ENCODE measurements at places on chromosomes 6 and 20. TPM values are rescaled to one million over a fixed set of nuclear protein-coding genes. Genes with fewer than 3 reads are reported as not detected.

Gene ADAM33
- total RNA-seq = not detected

Gene SMOC2
- not detected for total RNA-seq

Gene LPA
- total RNA-seq = not detected

Gene DEFB132
- total RNA-seq = not detected

Gene OLIG3
- total RNA-seq = 0.10 TPM

GRCh38 chr6:4941782-4942672 lies 61.8 kb downstream of the RPP40 start:
- H3K4me3 ChIP-seq = no peak overlapping the region
- peaks cover 36% of the 10 kb centered on the region for H3K4me1 ChIP-seq
- peaks cover 11% of the 10 kb centered on the region for H3K36me3 ChIP-seq

GRCh38 chr20:5674176-5674660 lies 76.0 kb upstream of the SHLD1 start:
- H3K4me1 ChIP-seq = peaks cover 10% of the 10 kb centered on the region
- peak; percentile 8 for DNase-seq
- H3K4me3 ChIP-seq = no peak overlapping the region
- H3K27me3 ChIP-seq = no peaks in the 10 kb centered on the region
- peak overlapping the region; percentile 51 for H3K27ac ChIP-seq
- no peaks in the 10 kb centered on the region for H3K36me3 ChIP-seq

GRCh38 chr20:57676589-57677583 lies 32.9 kb downstream of the PMEPA1 start:
- H3K4me3 ChIP-seq = no peak overlapping the region
- no peaks in the 10 kb centered on the region for H3K27me3 ChIP-seq
- no peak overlapping the region for H3K27ac ChIP-seq

DNA sequence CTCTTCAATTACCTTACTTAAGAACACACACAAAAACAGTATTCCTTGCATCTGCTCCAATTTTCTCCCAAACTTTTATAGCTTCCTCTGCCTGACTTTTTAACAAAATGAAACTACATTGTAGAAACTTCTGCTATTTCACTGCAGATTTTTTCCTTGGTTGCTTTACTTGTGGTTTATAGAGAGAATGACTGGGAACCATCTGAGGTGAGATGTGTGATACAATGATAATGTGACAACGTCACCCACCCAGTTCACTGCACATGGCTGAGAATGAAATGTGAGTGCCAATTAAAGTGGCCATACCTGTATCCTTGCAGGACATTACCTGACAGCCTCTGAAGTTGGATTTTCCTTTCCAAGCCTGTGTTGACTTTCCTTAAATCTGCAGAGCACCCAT lies 258.4 kb downstream of the CD83 start:
- peaks cover 9% of the 10 kb centered on the region for H3K27me3 ChIP-seq
- peaks cover 3% of the 10 kb centered on the region for H3K36me3 ChIP-seq
- peaks cover 30% of the 10 kb centered on the region for H3K4me1 ChIP-seq
- no peak overlapping the region for H3K4me3 ChIP-seq

DNA sequence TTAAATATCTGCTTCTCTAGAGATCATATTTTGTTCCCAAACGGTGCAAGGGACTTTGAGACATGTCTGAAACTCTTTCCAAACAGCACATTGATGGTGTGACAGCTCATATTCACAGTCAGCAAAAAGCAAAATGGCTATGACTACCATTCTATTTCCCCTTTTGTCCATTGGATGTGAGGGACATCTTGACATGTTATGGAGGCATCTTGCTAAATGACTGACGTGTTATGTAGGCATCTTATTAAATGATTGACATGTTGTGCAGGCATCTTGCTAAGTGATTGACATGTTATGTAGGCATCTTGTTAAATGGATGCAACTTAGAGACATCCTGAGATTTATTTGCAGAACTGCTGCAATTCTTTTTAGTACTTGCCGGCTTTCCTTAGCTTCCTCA lies 255.8 kb downstream of the DLL1 start:
- no peaks in the 10 kb centered on the region for H3K36me3 ChIP-seq
- no peaks in the 10 kb centered on the region for H3K27me3 ChIP-seq
- no peak for DNase-seq
- H3K4me3 ChIP-seq = no peak overlapping the region
- no peak overlapping the region for H3K27ac ChIP-seq

DNA sequence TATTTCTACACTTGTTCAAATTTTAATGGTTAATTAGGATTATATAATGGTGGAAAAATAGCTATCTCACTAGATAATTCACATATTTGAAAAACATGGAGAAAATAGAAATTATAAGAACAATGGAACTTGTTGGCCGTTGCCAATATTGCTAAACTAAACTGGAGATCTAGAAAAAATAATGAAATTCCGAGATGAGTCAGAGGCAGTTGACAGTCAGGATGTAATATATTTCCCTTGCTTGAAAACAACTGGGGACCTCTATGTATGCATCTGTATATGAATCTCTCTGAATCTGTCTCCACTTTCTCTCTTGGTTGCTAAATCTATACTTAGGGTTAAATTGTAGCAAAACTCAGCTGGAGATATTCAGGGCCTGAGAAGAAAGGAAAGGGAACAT lies 1108.2 kb upstream of the GJE1 start:
- H3K27ac ChIP-seq = no peak overlapping the region
- no peaks in the 10 kb centered on the region for H3K36me3 ChIP-seq
- no peak overlapping the region for H3K4me3 ChIP-seq
- no peak for DNase-seq
- no peaks in the 10 kb centered on the region for H3K27me3 ChIP-seq

DNA sequence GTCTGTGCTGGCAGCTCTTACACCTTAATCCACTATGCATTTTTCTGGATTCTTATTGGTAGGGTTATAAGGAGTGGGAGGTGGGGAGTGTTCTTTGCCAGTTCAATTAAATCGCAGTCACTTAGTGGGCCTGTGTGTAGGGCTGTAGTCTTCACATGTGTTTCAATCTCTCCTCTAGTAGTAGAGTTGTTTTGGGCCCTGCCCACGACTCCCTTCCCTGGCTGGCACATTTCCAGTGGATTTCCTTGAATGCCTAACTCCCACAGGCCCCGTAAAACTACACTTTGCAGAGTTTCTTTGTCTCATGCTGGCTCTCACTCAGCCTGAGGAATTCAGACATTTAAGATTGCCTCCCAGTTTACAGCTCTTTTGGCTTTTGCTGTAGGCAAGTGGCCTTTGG lies 414.0 kb upstream of the OPRM1 start:
- no peaks in the 10 kb centered on the region for H3K27me3 ChIP-seq
- DNase-seq = no peak
- H3K36me3 ChIP-seq = no peaks in the 10 kb centered on the region
- no peak overlapping the region for H3K27ac ChIP-seq

DNA sequence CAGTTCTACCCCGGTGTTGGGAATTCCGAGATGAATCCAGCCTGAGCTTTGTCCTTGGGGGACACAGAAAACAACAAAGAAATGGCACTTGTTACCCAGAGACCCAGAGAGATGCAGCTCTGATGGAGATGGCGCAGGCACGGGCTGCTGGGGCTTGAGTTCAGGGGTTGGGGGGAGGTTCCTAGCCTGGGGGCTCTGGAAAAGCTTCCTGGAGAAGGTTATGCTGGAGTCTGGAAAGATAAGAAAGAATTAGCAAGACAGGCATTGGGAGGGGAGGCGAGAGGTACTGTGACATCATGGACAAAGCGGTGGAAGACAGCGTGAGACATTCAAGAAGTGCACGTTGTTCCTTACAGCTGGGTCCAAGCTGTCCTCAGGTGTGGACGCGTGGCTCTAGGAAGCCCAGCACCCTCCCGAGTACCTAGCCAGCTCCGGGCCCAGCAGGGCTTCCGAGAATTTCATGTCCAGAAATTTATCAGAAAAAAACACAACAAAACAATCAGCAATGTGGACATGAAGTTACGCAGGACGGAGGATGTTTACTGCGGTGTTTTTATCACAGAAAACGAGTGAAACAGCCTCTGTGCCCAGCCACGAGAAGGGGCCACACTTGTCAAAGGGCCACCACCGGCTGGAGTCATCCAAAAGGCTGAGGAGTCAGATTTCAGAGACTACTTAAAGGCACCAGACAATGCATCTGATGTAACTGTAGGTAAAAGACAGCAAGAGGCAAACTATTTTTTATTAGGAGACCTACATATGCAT lies 39.5 kb downstream of the C20orf203 start:
- H3K4me3 ChIP-seq = no peak overlapping the region
- H3K27me3 ChIP-seq = no peaks in the 10 kb centered on the region
- H3K36me3 ChIP-seq = no peaks in the 10 kb centered on the region
- H3K27ac ChIP-seq = no peak overlapping the region
- H3K4me1 ChIP-seq = no peaks in the 10 kb centered on the region

DNA sequence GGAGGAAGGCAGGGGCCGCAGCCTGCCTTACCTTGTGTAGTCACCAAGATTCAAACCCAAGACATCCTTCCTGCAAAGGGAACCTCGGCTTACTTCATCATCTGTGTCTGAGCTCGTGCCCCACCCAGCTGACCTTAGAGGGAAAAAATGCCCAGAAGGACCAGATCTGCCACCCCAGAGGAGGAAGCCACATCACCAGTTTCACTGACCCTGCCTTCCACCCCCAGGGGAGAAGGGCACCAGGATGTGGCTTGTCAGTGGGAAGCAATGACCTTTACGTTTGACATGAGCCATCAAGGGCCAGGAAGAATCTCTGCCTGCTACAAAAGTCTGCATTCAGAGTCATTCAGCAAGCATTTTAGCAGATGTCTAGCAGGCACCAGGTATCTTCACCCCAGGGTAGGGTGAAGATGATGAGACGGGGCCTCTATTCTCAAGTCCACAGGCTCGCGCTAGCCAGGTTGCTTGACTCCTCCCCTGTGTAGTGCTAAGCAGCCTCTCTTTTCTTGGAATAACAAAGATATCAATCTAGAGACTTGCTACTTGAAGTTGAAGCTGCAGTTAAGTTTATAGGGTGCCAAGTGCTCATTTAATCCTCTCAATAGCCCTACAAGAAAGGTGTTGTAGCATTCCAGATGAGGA lies 28.1 kb downstream of the HM13 start:
- peak; percentile 44 for DNase-seq
- no peaks in the 10 kb centered on the region for H3K27me3 ChIP-seq
- peak overlapping the region; percentile 82 for H3K27ac ChIP-seq
- peaks cover 29% of the 10 kb centered on the region for H3K36me3 ChIP-seq
- peaks cover 28% of the 10 kb centered on the region for H3K4me1 ChIP-seq
- H3K4me3 ChIP-seq = peak overlapping the region; percentile 18

DNA sequence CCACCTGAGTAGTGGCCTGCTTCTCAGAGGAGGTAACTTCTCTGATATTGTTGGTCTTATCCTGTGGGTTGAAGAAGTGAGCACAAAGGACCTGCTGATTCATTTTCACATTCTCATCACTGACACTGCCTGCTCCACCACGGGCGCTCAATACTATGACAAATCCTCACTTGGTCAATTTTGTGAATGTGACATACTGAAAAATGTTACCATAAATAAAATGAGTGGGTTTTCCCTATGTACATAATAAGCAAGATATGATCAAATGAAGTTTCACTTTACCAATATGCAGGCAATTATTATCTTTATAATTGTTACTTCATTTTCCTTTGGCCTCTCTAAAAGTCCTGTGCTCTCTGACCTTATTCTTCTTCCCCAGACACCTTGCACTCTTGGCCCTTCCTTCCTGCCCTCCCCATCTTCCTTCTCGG lies 71.5 kb upstream of the RIPOR2 start:
- H3K4me3 ChIP-seq = peak overlapping the region; percentile 62
- peak; percentile 54 for DNase-seq
- H3K4me1 ChIP-seq = peaks cover 76% of the 10 kb centered on the region
- H3K27me3 ChIP-seq = no peaks in the 10 kb centered on the region
- H3K36me3 ChIP-seq = peaks cover 1% of the 10 kb centered on the region

GRCh38 chr20:10487142-10488136 lies 52.3 kb downstream of the SLX4IP start:
- peaks cover 17% of the 10 kb centered on the region for H3K36me3 ChIP-seq

DNA sequence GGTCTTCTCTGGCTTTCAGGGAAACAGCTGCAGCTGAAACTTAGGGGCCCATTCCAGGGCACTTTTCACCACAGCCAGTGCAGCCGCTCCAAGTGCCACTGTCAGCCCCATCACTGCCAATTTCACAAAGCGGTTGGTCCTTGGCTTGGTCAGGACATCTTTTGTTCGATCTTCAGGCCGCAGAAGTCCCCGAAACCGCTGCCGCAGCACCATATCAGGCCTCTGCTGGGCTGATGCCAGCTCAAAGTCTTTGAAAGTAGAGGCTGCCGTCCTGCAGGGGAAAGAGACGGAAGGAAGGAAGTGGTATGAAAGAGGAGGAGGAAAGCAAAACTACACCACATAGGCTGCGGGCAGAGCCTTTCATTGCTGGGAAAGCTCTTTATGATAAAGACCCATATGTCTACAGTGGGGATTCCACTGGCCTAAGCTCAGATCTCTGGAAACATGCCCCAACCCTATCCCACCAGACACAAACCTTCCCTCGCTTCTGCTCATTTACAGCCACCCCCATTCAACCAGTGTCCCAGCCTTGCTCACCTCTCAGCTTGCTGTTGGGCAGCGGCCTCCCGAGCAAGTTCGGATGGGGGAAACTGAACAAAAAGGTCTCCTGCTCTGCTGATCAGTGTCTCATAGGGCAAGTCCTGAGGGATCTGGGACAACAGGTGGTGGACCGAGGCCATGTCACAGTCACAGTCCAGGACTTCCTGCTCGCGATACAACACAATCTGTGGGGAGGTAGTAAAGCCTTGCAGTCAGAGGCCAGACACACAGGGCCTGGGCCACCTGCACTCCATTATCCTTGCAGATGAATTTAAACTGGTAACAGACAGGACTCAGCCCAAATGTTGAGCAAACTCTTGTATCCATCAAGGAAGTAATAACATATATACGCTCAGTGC lies 23.5 kb downstream of the TBC1D20 start:
- H3K36me3 ChIP-seq = peaks cover 73% of the 10 kb centered on the region
- H3K27me3 ChIP-seq = no peaks in the 10 kb centered on the region
- peak overlapping the region; percentile 73 for H3K4me3 ChIP-seq
- peaks cover 58% of the 10 kb centered on the region for H3K4me1 ChIP-seq
- H3K27ac ChIP-seq = peak overlapping the region; percentile 89

DNA sequence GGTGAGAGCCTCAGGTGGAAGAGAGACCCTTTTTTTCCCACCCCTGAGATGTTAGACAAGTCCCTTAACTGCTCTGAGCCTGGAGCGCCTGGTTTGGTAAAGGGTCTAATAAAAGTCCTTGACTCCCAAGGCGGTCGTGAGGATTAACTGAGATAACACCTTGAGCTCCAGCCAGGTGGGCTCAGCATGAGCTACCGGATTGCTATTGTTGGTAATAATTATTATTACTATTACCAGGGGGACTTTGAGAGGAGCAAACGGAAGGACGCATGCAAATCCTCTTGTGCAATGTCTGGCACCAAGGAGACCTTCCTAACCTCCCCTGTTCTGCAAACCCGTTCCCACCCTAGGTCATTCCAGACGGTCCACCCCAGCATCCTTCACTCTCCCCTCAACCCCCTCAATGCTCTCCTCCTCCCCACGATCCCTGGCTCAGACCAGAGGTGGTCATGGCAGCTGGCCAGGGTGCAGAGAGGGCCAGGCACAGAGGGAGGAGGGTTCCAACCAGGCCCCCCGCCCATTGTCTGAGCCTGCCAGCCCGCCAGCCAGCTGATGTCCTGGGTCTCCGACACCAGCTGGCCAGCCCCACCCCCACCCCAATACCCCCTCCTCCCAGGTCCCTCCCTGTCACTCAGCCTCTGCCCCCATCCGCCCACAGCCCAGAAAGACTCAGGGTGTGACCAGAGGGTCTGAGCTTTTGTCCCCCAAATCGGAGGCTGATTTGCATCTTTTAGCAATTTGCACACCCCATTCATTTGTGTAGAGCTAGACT lies 14.3 kb upstream of the CBFA2T2 start:
- no peaks in the 10 kb centered on the region for H3K27me3 ChIP-seq
- no peaks in the 10 kb centered on the region for H3K4me1 ChIP-seq
- DNase-seq = no peak
- H3K36me3 ChIP-seq = no peaks in the 10 kb centered on the region

All from activated naive CD8-positive, alpha-beta T cell treated with anti-CD3 and anti-CD28 coated beads for 36 hours (primary cell).